ENCODE measurements at places on chromosomes 16 and 17.

DNA sequence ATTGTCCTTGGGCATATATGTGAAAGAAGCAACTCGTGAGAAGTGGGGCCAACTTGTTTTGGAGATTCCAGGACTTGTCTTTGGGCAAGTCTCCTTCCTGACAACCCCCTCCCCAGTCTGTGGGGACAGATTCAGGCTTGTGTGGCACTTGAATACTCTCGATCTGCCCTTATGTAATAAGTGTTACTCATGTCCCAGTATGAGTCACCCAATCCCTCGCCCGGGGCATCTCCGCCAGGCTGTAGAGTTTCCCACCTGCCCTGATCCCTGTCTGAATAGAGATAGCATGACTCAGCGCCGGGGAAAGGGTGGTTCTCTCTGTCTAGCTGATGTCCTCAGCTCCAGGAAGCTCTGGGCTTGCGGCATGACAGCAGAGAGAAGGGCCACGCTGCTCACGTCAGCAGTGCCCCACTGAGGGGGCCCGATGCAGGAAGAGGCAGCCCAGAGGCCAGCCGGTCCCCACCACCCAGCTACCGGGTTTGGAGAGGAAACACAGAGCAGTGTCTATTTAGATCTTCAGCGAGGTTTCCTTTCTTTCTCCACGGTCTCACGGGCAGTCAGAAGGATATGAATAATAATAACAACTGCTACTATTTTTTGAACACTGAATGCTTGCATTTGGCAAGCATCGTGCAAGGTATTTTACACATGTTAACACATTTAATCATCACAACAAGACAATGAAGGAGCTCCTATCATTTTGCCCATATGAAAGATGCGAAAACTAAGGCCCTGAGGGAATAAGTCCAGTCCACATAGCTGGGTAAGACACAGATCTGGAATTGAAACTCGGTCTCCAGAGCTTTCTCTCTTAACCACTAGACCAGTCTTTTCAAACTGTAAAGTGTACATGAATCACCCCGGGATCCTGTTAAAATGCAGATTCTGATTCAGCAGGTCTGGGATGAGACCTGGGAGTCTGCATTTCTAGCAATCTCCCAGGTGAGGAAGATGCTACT, 426.7 kb upstream of the MAF start:
- DNase-seq = peak; percentile 32

DNA sequence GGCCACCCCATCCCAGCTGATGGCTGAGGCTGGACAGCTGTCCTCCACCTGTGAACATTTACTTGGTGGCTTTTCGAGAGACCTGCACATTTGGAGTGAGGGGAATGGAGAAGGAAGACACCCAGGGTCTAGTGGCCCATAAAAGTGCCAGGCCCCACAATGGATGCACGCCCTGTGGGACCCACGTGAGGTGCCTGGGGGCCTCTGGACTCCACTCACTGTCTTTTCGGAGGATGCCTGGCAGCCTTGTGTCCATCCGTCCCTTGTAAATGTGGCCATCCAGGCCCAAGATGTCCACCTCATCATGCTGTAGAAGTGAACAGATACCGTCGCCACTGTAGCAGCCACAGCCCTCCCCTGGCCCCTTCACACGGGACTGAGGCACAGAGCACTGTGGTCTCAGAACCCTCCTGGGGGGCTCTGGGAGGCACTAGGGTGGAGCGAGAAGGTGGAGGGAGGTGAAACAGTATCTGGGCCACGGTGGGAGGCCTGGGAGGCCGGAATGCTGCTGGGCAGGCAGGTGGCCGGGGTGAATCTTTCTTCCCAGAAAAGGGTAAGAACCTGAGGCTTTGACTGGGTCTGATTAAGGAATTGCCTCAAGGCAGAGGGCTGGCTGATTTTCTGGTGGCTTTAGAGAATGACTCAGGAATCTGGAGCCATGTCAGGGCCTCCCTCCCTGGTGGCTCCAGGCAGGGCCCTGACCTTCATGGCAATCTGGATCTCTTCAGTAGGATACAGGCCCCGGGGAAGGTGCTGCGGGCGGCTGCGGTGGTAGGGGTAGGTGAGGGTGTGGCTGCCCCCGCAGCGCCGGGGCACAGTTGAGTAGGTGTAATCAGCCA, 11.5 kb downstream of the UBALD2 start:
- no peak for DNase-seq

DNA sequence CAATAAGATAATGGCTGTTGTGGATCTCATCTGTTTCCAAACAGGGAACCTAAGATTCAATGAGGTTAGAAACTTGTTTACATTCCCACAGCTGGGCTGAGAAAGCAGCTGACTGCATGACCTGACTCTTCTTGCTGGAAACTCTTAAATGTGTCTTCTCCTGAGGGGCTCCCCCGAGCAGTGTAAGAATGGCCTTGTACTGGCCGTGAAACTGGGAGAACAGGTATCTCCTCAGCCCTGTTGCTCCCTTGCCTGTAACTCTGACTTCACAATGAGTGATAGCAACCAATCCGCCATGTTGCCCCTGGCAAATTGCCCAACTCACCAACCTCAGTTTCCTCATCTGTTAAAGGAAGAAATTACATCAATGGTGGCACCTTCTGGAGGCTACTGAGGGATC, 59.1 kb upstream of the CCL2 start:
- no peak for DNase-seq

DNA sequence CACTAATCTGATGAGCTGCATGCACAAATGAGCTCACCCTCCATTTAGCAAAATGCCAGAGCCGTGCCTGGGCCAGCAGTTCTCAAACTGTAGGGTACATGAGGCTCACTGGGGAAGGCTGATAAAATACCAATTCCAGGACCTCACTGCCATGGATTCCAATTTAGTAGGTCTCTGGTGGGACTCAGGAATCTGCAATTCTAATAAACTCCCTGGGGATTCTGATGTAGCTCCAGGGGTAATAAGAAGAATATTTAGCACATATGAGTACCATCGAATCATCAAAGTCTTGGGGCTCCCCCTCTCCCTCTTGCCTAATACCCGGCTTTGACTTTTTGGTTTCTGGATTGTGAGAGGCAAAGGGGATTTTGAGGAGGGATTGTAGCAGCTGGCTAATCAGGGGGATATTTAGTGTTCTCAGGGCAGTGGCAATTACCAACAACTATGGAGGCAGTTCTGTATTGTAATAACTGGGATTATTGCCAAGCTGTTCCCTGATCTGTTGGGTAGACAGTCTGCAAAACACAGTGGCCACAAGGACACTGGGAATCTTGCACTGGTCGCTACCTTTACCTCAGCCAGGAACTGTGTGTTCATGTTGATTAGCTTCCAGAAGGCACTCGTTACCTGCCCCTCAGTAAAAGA, 140.4 kb downstream of the SHISA9 start:
- no peak for DNase-seq

- DNase-seq = peak; percentile 35
Measured at GRCh38 chr17:48024149-48025039, 13.2 kb downstream of the COPZ2 start.

GRCh38 chr16:81520560-81521135, 76.0 kb downstream of the CMIP start:
- DNase-seq = no peak

- no peak for DNase-seq
Measured at GRCh38 chr16:79127766-79128165, 472.8 kb downstream of the MAF start.

- DNase-seq = no peak
Measured at GRCh38 chr17:45139533-45139920, 4.0 kb downstream of the ACBD4 start.

DNA sequence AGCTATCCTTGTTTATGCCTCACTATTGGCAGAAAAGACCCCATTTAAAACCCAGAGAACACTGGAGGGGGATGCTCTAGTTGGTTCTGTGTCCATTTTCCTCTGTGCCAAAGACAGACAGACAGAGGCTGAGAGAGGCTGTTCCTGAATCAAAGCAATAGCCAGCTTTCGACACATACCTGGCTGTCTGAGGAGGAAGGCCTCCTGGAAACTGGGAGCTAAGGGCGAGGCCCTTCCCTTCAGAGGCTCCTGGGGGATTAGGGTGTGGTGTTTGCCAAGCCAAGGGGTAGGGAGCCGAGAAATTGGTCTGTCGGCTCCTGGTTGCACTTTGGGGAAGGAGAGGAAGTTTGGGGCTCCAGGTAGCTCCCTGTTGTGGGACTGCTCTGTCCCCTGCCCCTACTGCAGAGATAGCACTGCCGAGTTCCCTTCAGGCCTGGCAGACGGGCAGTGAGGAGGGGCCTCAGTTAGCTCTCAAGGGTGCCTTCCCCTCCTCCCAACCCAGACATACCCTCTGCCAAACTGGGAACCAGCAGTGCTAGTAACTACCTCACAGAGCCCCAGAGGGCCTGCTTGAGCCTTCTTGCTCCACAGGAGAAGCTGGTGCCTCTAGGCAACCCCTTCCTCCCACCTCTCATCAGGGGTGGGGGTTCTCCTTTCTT, 56.1 kb downstream of the IGF2BP1 start:
- DNase-seq = no peak

GRCh38 chr17:67503739-67504138, 126.7 kb downstream of the PITPNC1 start:
- DNase-seq = no peak

DNA sequence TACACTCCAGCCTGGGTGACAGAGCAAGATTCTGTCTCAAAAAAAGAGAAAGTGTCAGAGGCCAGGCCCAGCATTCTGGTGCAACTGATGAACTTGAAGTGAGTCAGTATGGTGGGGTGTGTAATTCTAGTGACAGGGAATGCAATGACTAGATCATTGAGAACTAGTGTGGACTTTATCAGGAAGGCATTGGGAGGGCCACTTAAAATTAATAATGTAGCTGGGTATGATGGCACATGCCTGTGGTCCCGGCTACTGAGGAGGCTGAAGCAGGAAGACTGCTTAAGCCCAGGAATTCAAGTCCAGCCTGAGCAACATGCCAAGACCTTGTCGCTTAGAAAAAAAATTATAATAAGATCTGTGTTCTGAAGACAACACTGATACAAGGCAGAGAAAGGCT, 90.8 kb downstream of the STX8 start:
- no peak for DNase-seq

DNA sequence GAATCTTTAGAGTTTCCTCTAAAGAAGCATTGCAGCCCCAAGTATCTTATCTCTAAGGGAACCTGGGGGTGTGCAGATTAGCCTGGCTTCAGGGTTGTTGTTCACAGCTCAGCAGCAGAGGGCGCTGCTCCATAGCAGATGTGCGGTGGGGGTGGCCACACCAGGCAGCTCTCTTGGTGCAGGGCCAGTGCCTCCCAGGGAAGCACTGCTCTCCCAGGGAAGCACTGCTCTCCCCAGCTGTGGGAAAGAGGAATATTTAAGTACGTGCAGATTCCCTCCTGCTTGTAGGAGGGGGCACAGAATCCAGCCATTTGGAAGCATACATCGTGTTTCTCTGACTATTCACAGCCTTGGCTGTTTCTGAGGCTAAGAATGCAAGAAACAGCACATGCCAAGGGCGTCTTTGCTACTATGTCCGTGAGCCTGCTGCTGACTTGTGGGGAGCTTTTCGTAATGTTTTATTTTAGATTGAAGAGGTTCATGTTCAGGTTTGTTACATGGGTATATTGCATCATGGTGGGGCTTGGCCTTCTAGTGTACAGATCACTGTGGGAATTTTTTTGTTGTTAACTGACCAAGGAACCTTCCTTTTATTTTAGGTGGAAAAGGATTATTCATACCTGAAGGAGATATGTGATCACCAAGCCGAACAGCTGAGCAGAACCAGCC, 217.8 kb downstream of the SPECC1 start:
- DNase-seq = peak; percentile 87

- DNase-seq = peak; percentile 18
Measured at GRCh38 chr17:71329310-71330098, 791.3 kb upstream of the SOX9 start.

GRCh38 chr17:79936641-79937381, 97.6 kb upstream of the CBX4 start:
- no peak for DNase-seq

- no peak for DNase-seq
Measured at GRCh38 chr17:66183529-66183928, 8.4 kb downstream of the CEP112 start.

- no peak for DNase-seq
Measured at GRCh38 chr16:57798953-57799599, 3.2 kb downstream of the KIFC3 start.

DNA sequence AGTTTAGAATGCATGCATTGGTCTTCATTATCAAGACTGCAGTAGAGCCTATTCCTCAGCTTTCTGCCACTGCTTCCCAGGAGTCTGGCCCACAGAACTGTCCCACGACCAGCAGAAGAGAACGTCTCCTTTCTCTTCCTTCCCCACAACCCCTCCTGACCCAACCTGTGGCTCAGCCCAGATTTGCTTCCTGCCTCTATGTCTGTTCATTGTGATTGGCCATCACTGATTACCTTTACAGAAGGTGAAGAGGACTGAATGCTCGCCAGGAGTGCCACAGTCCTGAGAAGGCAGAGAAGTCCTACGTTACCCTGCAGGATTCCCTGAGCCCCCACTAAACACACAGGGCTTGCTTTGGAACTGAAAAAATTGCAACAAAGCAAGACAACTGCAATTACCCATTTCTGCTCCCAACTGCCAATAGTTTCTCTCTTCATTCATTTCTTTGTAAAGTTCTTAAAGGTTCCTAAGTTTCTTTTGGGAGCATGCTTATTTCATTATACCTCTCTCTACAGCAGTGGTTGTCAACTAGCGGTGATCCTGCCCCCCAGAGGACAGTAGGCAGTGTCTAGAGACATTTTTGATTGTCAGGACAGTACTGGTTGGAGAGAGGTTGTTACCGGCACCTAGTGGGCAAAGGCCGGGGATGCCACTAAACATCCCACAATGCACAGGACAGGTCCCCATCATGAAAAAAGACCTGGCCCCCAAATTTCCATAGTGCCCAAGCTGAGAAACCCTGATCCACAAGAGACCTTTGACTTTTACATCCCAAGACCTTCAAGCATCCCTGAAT, 4.5 kb upstream of the NAT9 start:
- DNase-seq = no peak

DNA sequence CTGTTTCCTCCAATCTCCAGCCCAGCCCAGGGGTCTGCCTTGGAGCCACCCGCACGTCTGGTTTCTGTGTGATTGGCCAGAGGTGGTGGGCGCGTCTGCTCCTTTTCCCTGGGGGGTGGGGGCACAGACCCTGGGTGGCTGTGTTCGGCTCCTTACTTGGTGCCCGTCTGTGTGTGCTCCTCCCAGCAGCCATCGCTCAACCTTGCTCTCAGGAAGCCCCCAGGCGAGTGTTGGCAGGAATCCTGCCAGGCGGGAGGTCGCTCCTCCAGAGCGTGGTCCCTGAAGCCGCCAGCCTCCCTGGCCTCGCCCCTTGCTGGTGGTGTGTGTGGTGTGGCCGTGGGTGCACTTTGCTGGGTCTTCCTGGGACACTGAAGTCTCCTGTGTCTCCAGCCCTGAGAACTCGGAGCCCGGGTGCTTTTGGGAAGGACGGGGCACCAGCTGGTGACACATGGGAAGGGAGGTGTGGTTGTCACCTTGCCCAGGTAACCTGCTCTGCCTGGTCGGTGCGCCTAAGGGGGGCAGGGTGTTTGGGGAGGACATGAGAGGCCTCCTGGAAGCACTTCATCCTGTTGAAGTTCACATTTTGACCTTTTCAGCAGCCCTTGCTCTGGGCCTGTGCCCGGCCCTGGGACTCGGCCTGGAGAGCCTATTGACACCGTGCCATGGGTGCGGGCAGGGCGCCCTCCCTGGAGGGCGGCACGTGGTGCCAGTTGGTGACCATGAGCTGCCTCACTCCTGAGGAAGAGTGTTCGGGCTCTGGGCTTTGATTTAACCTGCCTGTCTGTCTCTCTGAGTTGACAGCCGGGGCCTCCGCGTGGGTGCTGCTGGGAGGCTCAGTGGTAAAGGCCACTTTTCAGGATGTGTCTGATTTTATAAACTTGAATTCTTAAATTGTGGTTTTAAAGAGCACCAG, 49.0 kb upstream of the ZNF750 start:
- no peak for DNase-seq

GRCh38 chr16:11688520-11688886, 20.2 kb downstream of the SNN start:
- DNase-seq = no peak

- no peak for DNase-seq
Measured at GRCh38 chr16:17261197-17261858, 209.4 kb downstream of the XYLT1 start.
